ENCODE measurements at places on chromosomes 7 and 10.

DNA sequence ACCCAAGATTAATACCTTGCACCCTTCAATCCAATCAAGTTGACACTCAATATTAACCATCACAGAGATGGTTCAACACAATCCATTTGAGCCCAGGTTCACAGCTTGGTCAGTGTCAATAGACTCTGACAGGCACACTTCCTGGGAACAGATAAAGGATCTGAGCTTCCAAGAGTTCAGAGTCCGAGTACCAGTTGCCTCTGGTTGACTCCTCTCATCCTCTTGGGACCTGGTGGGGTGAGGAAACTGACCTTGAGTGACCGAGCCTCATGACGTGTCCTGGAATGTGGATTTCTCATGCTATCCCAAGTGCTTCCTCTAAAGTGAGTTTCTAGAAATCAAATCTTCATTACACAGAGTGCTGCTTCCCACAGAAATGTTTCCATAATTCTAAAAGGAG is 162.0 kb downstream of the CYP26A1 start:
- no peak for DNase-seq

GRCh38 chr7:83446102-83446669 is 202.8 kb downstream of the SEMA3E start:
- DNase-seq = no peak

DNA sequence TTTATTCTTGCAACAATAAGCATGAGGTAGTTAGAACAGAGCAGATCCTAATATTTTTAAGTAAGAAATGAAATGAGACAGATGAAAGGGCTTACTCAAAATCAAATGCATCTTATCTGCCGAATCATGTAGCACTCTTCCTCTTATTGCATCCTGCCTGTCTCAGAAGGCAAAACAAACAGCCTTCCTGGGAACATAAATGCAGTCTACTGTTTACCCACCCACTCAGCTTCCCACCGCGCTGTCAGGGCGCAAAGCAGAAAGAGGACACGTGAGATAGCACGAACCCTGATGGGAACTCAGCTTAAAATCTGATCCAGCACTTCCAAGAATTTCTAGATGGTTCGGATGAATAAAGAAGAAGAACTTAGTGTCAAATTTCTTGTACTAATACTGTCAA is 114.4 kb upstream of the CDK1 start:
- no peak for DNase-seq

GRCh38 chr7:84783141-84783778 is 403.6 kb downstream of the SEMA3D start:
- DNase-seq = no peak

DNA sequence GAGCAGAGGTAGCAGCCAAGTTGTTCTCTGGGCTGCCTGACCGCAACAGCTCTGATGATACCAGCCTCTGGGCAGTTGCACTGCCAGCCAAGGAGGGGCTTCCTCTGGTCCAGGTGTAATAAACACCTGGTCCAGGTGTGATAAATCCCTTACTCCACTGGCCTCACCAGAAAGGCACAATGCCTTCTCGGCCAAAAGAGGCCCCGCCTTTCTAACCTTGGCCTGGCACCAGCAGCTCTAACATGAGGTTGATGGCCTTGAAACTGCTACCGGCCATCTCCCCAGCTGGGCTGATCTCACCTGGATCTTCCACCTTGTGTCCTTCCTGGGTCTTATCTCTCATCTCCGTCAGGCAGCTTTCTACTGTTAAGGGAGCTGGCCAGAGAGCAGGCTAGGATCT is 45.5 kb upstream of the PDZD8 start:
- no peak for DNase-seq

GRCh38 chr7:100878685-100879084 is 3.8 kb downstream of the SRRT start:
- no peak for DNase-seq

DNA sequence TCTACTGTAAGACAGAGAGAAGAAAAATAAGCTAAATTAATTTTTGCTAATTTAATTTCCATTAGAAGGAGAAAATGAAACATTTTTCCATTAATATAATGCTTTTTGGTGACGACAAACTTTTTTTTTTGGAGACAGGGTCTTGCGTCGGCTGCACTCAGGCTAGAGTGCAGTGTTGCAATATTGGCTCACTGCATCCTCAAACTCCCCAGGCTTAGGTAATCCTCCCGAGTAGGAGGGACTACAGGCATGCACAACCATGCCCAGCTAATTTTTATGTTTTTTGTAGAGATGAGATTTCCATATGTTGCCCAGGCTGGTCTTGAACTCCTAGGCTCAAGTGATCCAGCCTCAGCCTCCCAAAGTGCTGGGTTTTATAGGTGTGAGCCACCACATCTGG is 229.8 kb upstream of the LRRN3 start:
- DNase-seq = no peak

DNA sequence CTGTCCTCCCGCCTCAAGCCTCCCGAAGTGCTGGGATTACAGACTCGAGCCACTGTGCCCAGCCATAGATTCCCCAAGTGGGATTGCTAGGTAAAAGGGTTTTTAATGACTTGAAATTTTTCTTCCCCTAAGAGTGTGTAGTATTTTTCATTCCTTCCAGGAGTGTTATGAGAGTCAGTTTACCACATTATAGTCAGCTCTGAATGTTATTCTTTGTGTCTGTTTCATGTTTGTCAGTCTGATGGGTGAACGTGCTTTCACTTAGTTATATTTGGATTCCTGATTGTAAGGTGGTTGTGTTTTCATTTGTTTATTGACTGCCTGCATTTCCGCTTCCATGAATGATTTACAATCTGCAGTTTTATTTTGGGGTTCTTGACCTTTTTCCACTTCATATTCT is 6.3 kb downstream of the ZNF212 start:
- no peak for DNase-seq

DNA sequence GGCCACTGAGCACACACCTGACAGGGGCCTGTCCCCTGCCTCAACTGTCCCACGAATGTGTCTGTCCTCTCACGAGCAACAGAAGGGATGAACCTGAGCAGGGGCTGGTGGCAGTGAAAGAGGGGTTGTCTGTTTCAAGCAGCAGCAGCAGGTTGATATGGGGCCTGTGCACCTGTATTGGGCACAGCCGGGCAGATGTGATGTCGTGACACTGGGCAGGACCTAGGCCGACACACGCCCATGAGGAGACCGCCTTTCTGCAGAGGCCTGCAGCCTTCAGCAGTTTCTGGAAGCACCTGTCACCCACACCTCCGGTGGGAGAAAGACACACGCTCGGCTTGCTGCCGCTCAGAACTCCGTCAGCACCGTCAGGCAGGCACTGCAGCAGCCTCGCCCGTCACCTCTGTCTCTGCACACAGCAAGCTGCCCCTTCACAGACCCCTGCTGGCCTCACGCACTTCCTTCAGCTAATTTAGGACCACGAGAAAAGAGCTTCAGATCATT is 48.5 kb downstream of the AMZ1 start:
- DNase-seq = no peak

GRCh38 chr7:73626814-73627213 is 2.5 kb upstream of the MLXIPL start:
- DNase-seq = no peak

DNA sequence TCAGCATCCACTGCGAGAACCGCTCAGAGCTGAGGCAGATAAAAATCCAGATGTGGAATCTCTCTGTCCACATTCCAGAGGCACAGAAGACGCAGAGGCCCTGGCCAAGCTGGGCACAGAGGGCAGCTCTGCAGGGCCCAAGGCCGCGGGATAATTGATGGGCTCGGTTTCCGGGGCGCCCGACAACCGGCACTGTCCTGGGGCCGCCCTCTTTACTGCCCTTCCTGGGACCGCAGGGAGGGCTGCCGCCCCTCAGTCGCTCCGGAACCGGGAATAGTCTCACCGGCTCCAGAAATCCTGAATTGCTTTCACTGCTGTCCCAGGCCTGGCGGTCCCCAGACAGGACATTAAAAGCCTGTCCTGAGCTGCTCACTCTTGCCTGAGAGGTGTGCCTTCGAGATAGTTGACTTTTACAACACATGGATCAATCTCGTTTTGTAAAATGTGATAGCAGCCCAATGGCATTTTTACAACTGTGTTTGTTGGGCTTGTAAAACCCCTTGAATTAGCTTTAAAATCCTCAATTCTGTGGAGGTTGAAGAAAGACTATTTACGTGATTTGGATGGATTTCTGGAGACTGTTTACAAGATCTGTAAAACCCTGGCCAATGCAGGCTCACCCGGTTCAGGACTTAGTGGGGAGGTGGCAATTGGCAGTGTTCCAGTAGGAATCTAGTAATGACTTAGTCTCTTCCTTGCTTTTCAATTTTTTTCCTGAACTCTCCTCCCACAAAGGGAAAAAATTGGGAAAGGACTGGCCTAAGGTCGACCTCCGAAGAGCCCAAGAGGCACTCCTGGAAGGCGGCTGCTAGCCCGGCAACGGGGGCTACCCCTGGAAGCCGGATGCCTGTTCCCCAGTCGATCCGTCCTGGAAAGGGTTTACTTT is 1.4 kb upstream of the HOXA6 start:
- DNase-seq = no peak
